GF-D8 (cell line): ENCODE measurements at places on chromosomes 16 and 17.

DNA sequence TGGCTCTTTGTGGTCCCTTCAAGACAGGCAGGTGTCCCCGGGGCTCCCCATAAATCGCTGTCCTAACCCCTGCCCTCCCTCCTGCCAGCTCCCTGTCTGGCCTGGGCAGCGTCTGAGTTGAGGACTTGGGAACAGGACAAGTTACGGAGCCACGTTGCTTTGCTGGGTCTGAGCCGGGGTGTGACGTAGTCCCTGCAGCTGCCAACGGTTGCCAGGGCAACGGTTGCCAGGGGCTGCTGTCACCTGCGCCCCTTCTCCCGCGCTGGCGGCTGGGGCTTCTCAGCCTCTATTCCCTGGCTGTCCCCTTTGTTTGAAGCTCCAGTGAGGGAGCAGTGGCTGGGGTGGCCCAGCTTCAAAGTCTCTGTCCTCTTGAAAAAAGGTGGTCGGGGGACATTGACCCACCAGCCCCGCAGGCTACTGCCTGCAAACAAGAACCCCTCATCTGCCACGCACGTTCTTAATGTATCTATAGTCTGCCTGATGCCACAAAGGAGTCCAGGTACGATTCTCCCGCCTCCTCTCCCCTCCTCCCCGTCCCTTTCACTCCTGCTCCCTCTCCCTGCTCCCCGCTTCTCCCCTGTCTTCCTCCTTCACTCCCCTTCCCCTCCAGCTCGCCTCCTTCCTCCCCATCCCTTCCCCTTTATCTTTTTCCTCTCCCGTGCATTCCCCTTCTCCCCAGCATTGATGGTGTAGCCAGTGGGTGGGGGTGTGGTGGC lies 10.9 kb downstream of the ADGRG1 start:
- DNase-seq: no peak

DNA sequence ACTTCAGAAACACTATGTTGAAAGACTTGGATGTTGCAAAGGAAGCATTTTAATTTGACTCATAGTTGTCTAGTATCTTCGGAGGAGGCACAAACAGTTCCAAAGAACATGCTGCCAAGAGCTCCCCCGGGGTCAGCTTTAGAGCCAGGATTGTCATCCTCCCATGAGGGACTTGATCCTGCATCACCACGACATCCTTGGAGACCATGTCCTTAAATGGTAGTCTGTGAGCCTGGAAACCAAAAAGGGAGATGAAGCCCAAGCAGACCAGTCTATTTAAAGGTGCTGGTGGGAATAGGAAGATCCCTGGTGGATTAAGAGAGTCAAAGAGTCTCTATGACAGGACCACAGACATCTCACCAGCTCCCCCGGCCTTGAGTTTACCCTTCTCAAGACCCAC lies 33.3 kb upstream of the DYNLRB2 start:
- DNase-seq: no peak

DNA sequence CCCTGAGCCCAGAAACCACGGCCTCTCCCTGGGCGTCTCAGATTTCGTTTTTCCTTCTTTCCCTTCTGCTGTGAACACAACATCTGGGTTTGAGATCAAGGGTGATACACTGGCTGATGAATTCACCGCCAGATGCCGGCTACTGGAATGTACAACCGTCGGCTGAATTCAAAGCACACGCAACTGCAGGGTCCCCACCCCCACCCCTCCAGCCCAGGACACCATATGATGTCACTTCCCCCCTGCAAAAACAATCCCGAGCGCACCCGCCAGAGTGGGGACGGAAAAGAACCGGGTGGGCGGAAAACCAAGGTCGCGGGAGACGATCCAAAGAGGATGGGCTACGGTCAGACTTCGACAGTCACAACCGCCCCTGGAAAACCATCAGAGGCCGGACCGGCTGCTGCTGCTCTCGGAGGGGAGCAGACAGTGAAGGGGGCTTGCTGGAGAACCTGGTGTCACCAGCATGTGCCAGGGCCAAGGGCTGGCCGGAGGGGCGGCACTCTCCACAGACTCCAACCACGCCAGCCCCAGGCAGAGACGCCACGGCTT lies 23.3 kb downstream of the CEP295NL start:
- DNase-seq: no peak

DNA sequence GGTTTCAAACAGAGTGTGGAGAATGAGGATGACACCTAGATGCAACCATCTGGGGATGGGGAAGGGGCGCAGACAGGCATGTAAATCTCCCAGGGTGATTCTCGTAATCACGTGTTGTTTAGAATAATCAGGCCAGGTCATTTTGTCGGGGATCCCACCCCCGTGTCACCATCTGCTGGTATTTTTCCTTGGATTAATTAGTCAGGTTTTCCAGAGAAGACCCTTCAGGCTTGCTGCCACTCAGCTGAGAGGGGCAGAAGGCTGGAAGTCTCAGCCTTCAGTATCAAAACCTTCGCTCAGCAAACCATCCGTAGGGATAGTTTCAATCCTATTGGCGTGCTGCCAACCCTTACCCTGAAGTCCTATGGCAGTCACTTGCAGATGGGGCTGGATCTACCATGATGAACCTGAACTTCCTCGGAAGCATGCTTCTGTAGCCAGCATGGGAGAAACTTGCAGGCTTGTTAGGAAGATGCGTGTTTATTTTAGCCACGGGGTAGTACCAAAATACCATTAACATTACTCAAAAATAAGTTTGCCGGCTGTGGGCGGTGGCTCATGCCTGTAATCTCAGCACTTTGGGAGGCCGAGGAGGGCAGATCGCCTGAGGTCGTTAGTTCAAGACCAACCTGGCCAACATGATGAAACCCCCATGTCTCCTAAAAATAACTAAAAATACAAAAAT lies 7.5 kb upstream of the ADCY9 start:
- DNase-seq: no peak

DNA sequence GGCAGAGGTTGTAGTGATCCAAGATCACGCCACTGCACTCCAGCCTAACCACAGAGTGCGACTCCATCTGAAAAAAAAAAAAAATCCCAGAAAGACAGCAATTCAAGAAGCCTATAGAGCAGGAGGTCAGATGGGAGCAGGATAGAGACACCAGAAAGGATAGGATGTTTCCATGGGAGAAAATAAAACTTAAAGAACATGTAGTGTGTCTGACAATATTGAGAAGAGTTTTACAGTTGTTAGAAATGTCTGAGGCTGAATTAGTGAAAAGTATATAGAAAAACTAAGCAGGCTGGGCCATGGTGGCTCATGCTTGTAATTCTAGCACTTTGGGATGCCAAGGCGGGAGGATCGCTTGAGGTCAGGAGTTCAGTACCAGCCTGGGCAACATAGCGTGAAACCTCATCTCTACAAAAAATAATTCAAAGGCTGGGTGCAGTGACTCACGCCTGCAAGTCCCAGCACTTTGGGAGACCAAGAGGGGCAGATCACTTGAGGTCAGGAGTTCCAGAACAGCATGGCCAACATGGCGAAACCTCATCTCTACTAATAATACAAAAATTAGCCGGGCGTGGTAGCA lies 15.3 kb upstream of the TRIM37 start:
- DNase-seq: no peak

GRCh38 chr16:56898847-56899246 lies 33.1 kb upstream of the HERPUD1 start:
- no peak for DNase-seq

- DNase-seq: no peak
Observed at GRCh38 chr17:75031972-75032719, 14.6 kb downstream of the ATP5PD start.

- DNase-seq: no peak
Observed at GRCh38 chr17:9432134-9432885, 143.3 kb downstream of the STX8 start.

- no peak for DNase-seq
Observed at GRCh38 chr16:266258-267164, 9.2 kb downstream of the RGS11 start.

GRCh38 chr17:51407576-51407975 lies 147.2 kb downstream of the UTP18 start:
- no peak for DNase-seq

- DNase-seq: no peak
Observed at GRCh38 chr17:50150354-50151040, at the start of gene PPP1R9B. TSS of gene PPP1R9B (minus strand) at chr17:50150677. CDS start at chr17:50150513, 164 bp downstream.

GRCh38 chr16:50207652-50208051 lies 54.5 kb downstream of the TENT4B start:
- DNase-seq: no peak

DNA sequence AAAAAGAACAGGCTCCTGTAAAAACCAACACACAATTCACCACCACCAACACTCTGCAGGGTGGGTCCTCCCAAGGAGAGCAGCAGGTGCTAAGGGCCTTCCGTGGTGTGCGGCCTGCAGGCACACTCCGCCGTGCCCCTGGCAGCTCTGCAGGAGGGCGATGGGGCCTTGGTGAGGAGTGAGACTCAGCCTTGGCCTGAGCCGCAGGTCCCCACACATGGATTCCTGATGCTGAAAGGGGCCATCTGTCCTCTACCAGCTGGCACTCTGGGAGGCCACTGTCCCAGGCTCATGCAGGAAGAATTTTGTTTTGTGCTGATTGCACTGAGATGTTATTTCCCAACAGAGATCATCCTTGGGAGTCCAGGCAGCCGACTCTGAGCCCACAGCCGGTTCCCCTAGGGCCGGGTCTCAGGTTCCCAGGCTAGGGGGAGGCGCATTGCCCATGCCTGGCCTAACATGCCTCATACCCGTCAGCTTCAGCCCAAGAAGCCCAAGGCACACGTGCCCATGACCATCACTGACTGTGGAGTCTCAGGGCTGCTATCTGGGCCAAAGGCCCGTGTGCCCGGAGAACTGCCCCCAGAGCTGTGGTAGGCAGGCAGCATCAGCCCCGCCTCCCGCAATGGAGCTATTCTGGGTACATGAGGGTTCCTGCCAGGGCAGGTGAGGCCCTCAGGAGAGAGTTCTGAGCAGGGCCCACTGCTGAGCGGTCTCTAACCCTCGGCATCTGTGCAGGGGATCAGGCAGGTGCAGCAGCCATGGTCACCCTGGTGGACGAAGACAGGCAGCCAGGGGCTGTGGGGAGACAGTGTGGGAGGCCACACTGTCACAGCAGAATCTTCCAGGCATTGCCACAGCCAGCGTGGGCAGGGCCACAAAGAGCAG lies 97.9 kb upstream of the ZNF469 start:
- DNase-seq: no peak

DNA sequence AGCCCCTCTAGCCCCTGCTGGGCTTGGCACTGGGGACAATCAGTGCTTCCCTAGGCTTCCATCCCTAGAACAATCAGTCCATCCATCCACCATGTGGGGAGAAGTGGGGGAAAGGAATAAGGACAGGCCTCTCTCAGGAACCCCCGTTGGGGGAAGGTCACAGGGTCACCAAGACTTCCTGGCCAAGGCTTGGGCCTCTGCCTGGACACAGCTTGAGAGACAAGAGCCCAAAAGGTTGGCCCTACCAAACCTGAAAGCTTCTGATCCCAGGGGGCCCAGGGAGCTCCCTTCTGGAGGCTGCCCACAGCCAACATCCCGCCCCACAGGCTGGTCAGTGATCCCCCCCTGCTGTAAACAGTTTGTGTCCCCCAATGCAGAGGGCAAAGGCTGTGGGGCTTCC lies 16.2 kb upstream of the MTMR4 start:
- no peak for DNase-seq

- DNase-seq: no peak
Observed at GRCh38 chr16:83231729-83232128, 576.0 kb upstream of the HSBP1 start.

DNA sequence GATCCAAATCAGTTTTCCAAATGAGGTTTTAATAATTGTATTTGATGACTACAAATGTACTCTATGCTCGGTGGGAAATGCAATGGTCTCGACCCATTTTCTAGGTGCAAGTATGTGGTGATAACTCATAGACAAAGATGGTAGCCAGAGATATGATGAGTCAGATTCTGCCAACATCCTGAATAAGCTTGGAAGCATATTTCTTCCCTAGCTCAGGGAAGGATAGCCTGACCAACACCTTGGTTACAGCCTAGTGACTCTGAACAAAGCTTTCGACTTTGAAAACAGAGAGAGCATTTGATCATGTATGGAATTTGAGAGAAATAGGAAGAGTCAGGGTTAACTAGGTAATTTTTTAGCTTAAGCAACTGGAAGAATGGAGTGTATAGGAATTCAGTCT lies 128.3 kb upstream of the MYOCD start:
- DNase-seq: no peak

DNA sequence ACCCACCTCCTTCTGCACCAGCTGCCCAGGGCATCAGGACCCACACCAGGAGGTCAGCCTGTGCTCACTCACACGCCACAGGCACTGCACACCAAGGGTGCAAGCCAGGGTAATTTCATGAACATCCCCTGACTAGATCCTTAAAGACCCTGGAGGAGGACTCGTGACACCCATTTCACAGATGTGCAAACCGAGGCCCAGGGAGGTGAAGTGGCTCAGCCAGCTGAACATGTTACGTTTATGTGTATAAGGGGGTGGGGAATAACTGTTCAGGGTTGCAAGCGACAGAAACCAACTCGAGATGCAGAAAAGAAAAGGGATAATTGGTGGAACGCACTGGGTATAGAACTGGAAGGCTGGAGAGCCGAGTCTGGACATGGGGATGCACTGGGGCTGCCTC lies 138.1 kb upstream of the FOXF1 start:
- DNase-seq: no peak

DNA sequence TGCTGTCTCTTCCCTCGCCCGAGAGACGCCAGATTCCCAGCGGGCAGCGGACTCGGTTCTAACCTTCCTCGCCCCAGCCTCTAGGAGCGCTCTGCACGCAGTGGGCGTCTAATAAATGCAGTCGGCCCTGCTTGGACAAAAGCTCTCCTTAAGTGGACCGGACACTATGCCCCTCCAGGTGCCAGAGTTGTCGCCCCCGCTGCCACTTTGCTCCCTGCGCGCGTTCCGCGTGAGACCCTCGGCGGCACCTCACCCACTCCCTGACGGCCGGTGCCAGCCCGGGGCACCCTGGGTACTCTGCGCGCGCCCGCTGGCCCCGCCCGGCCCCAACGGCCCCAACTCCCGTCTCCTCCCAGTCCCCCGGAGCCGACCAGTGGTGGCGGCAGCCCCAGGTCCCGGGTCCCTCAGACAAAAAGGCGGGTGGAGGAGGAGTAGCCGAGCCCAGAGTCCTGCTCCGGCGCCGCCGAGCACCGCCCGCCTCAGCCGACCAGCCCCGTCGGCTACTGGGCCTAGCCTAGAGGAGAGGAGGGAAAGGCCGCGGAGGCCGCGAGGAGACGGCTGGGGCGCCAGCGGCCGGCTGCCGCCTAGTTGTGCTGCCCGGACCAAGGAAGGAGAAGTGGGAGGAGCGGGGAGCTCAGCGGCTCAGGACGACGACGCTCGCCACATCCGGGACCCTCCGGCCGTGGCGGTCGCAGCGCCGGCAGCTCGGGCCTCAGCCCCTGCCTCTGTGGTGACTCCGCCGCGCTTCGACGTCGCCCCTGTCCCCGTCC lies 123.0 kb downstream of the GOSR1 start:
- DNase-seq: peak; percentile 35

DNA sequence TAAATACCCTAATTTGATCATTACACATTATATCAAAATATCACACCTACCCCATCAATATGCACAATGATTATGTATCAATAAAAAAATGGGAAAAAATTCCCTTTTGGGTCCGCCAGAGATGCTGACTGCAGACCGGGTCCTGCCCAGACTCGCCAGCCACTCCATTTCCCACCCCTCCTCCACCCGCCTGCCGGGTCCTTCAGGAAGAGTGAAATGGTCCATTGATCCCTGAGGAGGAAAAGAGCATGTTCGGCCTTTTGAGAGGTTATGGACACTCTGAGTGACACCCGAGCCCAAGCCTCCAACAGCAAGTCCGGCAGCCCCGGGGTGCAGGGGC lies 123.9 kb upstream of the ZFHX3 start:
- DNase-seq: no peak
